A549 treated with DMSO at 1 μM for 4 hours (cell line): ENCODE measurements at places on chromosomes 16 and 17. TPM values are rescaled to one million over a fixed set of nuclear protein-coding genes. Genes with fewer than 3 reads are reported as not detected.

The WFDC1 gene
- total RNA-seq: not detected in 5 replicates

The B9D1 gene
- total RNA-seq: 42.5 to 47.4 TPM (median 43.4 TPM) in 5 replicates

The IGFBP4 gene
- total RNA-seq: 2,033 to 2,650 TPM (median 2,317 TPM) in 5 replicates

The PRDM7 gene
- total RNA-seq: 0.03 TPM in 1 of 5 replicates, not detected in the others

The KRTAP9-2 gene
- not detected in 5 replicates for total RNA-seq

The EDC4 gene
- 45.9 to 72.1 TPM (median 66.4 TPM) in 5 replicates for total RNA-seq

The SYCE1L gene
- 5.8 to 7.9 TPM (median 6.7 TPM) in 5 replicates for total RNA-seq

The CFAP97D1 gene
- total RNA-seq: not detected in 5 replicates

The TAF15 gene
- total RNA-seq: 212 to 223 TPM (median 214 TPM) in 5 replicates

The TBC1D26 gene
- total RNA-seq: not detected in 5 replicates

The PGAP3 gene
- 7.3 to 8.5 TPM (median 7.8 TPM) in 5 replicates for total RNA-seq

The TCF25 gene
- total RNA-seq: 68.4 to 85.4 TPM (median 79.7 TPM) in 5 replicates

The ENO3 gene
- 51.2 to 61.4 TPM (median 55.7 TPM) in 5 replicates for total RNA-seq

The MYH13 gene
- total RNA-seq: 0.01 TPM in 1 of 5 replicates, not detected in the others

The MEIOB gene
- 1.9 to 2.4 TPM (median 2.1 TPM) in 5 replicates for total RNA-seq

The PNMT gene
- total RNA-seq: 0.13 TPM in 1 of 5 replicates, not detected in the others

The ZMYND15 gene
- total RNA-seq: 0.41 to 0.86 TPM (median 0.60 TPM) in 5 replicates

The C17orf113 gene
- 0.52 to 0.77 TPM (median 0.63 TPM) in 5 replicates for total RNA-seq

The CEP295NL gene
- total RNA-seq: 0.27 to 0.71 TPM (median 0.55 TPM) in 5 replicates

The FOXO3B gene
- total RNA-seq: 4.1 to 5.7 TPM (median 4.4 TPM) in 5 replicates

The CES1 gene
- total RNA-seq: 30.3 to 43.9 TPM (median 32.7 TPM) in 5 replicates

The CCL13 gene
- not detected in 5 replicates for total RNA-seq

The ARL5C gene
- total RNA-seq: not detected in 5 replicates

The SLFN14 gene
- not detected in 5 replicates for total RNA-seq

The TELO2 gene
- 33.6 to 43.6 TPM (median 41.1 TPM) in 5 replicates for total RNA-seq

The CCL3 gene
- total RNA-seq: not detected in 5 replicates

The MT3 gene
- total RNA-seq: 0.41 TPM in 1 of 5 replicates, not detected in the others
